ENCODE measurements at places on chromosomes 7 and 10. TPM values are rescaled to one million over a fixed set of nuclear protein-coding genes. Genes with fewer than 3 reads are reported as not detected.

- DNase-seq = no peak
Measured at GRCh38 chr10:43928425-43928968, 279.8 kb upstream of the ZNF32 start.

DNA sequence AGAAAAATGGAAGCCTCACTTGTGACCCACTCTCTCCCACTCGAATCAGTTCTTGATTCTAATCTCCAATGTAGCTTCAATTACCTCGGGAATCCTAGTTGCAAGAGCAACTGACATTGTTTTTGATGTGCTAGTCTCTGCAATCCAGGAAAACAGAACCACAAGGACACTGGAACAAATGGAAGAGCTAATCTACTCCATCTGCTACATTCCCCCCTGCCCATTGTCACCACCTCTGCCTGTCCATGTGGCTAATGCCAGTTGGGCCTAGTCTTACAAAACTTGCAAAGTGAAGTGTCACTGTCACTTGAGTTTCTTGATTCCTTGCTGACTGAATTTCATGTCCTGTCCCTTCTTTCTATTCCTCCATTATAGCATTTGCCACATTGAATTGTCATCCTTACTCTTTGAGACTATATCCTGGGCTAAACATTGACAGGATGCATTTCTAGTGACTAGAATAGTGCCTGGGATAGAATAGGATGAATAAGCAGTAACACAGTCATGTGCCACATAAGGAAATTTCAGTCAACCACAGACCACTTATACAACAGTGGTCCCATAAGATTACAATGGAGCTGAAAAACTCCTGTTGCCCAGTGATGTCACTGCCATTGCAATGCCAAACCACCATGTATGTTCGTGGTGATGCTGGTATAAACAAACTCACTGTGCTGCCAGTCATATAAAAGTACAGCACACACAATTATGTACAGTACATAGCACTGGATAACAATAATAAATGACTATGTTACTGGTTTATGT is 13.5 kb downstream of the GCC1 start:
- DNase-seq = no peak

- no peak for DNase-seq
Measured at GRCh38 chr10:71931295-71931694, 32.9 kb upstream of the CHST3 start.

DNA sequence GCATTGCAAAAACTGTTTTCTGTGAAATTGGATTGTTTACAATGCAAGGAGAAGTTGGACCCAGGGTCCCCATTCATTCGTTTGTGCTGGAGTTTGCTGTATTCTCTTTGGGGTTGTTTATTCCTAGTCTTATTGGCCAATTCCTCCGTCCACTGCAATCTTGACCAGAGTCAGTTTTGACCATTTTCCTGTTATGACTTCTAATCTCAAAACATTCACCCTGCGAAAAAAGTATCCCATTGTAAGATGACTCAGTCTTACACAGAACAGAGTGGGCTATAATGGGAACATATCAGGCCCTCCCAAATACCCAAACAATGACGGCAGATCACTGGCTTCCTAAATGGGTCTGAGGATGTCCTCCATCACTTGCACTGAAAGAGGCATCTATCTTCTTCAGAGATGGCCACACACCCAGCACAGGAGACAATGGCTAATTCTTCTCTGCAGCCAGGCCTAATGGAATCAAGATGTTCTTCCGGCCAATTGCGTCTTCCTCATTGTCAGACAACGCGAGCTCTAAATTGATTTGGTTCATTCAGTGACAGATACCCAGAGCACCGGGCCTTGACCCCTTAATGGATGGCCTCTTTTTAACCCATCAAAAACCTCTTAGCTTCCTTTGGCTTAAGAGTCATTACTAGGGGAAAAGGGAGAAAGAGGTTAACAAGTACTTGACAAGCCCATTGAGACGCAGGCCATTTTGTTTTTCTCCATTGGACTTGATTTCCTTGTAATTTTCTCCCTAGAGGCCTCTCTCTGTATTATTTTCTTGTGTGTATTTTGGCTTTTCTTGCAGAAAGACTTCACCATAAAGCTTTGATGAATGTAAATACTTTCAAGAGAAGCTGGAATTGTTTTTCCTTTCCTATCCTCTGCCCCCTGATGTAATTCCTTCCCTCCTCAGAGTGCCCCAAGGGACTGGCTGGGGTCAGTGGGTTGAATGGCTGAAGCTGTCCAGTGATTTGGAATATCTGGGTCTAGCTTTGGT is 129.6 kb downstream of the PRPF18 start:
- DNase-seq = no peak

- no peak for DNase-seq
Measured at GRCh38 chr7:104862719-104863118, 151.3 kb upstream of the KMT2E start.

- DNase-seq = peak; percentile 74
Measured at GRCh38 chr7:135147899-135148721, at the start of gene TMEM140. TMEM140 (plus strand) TSS chr7:135148072; CDS start chr7:135164442, 16,370 bp downstream.

- no peak for DNase-seq
Measured at GRCh38 chr7:135719688-135720087, 8.3 kb downstream of the SLC13A4 start.

DNA sequence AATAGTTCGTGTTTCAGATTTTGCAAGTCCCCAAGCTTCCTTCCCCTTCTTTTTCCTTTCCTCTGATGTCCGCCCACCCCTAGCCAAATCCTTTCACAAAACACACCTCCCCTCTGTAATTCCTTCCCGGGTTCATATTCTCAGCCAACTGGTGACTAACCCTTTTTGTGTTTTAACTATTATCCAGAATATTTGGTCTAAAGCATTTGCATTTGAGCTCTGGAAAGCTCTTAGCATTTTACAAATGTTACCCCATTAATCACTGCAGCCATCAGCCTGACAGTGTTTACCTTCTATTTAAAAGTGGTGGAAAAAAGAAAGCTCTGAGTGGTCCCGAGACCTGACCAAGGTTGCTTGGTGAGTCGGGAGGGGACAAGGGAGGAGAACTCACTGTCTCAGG is 139.0 kb downstream of the CREB5 start:
- DNase-seq = no peak

- no peak for DNase-seq
Measured at GRCh38 chr7:2092279-2092678, 140.5 kb downstream of the MAD1L1 start.

DNA sequence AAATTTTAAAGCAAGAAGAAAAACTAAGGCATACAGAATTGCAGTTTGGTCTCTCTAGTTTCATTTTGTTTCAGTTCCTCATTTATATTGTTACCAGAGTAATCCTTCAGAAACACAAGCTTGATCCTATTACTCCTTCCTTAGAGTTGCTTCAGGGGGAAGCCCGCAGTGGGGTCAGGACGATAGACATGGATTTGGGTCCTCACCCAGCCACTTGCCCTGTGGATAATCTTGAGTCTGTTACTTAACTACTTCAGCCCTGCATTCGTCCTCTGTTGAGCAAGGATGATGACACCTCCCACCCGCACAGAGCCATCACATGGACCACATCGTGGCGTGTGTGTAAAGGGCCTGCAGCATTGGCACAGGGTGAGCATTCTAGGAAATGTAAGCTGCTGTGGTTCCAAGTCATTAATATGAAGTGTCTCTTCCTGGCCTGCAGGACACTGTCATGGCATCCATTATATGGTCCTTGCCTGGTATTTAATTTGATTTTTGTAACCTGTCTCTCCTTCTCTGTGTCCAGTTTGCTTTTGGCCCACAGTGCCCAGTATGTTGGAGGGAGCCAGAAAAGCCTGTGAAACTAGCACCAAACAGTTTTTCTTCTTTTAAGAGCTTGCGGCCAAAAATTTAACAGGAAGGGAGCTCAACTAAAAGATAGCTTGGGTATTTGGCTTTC is 111.2 kb downstream of the EEPD1 start:
- no peak for DNase-seq

DNA sequence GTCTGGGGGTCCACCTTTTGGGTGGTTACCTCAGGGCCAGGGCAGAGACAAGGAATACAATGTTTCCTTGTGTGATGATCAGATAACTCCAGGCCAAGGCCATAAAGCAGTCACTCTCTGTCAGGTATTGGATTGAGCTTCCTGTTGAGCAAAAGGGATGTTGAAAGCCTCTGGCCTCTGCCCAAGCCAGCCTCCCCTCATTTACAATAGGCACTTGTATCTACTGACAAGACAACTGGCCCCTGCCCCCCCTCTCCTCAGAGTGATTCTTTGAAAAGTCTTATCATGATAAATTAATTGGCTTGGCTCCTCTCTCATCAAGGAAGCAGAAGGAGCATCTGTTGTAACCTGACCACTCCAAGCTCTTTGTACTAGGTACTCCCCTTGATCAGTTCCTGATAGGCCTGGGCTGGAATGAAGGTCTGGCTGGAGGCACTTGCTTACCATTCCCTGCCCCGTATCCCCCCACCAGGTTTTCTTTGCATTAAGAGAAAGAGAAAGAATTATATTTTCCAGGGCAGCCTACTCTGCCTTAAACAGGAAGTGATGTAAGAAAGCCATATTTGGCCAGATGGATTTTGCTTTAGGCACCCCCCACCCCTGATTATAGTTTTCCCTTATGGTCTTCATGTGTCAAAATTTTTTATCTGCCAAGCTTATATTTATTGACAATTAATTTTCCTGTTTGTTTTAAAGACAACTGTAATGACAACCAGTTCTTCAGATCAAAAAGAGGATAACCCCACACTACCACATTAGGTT is 42.1 kb upstream of the HPS1 start:
- no peak for DNase-seq

DNA sequence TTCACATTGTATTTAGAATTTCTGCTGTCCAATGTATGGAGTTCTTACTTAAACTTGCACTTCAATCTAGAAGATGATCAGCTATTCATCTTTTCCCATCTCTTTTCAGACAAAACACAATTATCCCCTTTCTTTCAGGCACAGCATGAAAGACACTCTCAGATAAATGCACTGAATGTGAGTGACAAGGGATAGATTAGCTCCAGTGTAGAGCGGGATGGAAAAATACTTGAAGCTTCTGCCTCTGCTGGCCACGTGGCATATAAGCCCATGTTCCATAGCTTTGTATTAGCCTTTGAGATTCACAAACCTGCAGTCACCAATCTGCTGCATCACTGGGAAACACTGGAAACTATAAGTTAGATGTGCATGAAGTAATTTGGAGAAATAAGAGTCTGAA is 162.2 kb upstream of the FAM3C start:
- no peak for DNase-seq

GRCh38 chr10:75498884-75499350 is 67.5 kb downstream of the LRMDA start:
- DNase-seq = no peak

DNA sequence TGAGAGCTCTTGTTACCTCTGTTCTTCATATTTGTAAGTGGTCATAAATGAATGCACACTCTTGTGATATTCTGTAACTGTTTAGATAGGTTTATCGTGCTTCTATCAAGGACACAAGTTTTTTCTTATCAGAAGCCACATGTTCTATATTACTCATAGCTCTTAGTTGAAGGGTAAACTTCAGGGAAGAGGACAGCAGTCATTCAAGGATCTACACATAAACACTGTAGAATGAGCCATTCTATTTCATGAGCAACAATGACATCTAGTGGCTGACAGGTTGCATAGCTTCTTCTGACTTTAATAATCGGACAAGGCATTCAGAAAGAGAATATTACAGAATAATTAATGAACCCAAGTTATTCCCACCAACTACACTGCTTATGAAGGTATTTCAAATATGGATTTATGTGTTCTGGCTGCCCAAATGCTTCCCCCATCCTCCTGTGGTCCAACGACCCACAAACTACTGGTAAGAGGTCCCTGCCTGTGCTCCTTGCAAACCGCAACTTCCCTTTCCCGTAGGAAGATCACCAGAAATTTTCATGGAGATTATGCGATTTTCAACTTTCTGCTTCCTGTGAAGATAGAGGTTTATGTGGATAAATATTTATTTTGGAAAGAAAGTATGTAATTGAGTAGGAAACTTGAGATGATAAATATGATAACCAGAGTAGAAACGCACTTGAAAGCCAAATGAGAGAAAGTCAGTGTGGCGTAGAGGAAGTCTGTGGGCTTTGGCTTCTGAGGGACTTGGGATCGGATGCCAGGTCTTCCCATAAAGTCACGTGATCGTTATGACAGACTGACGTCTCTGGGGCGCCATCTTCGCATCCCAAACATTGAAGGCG is 16.8 kb upstream of the ABCB5 start:
- DNase-seq = no peak

- no peak for DNase-seq
Measured at GRCh38 chr7:1080252-1080920, 7.5 kb upstream of the GPER1 start.

DNA sequence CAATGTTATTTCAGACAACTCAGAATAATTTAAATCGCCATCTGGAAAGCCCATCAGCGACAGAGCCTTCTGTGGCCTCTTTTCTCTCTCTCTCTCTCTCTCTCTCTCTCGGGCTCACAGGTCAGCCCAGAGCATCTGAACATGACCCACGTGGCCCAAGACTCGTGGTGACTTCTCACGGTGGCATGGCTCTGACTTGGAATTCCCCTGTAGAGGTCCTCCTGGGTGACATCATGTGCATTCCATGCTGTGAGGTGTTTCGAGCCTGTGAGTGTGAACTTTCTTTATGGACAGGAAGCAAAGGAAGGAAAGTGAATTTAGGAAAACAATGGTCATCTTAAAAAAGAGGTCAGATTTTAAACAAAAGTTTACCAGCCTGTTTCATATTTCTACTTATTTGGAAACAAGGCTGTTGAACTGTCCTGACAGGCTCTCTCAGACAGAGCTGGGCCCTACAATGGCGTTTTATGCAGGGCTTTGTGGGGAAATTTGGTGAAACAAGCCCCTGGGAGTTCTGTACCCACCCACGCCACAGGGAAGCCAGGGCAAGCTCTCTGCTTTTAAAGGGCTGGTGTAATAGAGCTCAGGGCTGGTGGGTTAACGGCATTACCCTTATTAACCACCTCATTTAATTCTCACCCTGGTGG is 359.7 kb upstream of the ZNF32 start:
- no peak for DNase-seq

DNA sequence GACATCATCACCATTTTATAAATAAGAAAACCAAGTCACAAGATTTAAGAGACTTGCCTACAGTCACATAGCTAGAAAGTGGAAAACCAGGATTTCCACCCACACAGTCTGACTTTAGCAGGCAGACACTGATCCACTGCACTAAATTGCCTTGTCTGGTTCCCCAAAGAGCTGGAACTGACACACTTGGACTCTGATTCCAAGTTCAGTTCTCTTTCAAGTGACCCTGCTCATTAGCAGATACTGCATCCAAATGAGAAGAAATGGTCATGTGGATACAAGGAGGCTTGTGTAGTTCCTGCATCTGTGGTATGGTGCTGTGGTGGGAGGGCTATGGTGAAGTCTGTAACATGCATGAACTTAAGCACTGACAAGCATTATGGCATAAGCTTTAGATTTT is 180.1 kb upstream of the MKLN1 start:
- DNase-seq = no peak

TRIM74 gene
- not detected for total RNA-seq

NACAD gene
- total RNA-seq = 0.50 TPM

TWIST1 gene
- total RNA-seq = not detected

MEIG1 gene
- 0.79 TPM for total RNA-seq

MSS51 gene
- 2.3 TPM for total RNA-seq

ADRB1 gene
- 0.40 TPM for total RNA-seq

ADRA2A gene
- not detected for total RNA-seq

FOXP2 gene
- total RNA-seq = not detected

KLF14 gene
- not detected for total RNA-seq

ENO4 gene
- total RNA-seq = not detected

ZNF248 gene
- total RNA-seq = 8.3 TPM
